ENCODE measurements at places on chromosomes 7 and 10. TPM values are rescaled to one million over a fixed set of nuclear protein-coding genes. Genes with fewer than 3 reads are reported as not detected.

Gene GLRX3
- 192 TPM for total RNA-seq

Gene LRIT2
- total RNA-seq, result not detected

DNA sequence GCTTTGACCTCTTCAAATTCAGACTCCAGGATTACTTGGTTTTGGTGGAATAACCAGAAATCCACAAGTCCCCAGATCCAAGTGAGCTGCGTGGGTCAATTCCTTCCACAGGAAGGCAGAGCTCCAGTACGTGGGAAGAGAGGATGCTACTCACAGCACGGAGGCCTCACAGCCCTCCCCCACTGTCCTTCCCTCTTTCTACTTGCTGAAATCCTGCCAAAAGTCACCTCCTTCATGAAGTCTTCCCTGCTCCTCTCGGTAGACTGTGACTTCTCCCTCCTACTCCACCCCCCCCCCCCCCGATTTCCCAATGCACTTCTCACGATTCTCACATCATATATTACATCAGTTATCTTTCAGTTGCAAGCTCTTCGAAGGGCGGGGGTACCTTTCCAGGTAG, 12.3 kb downstream of the CAMK2G start:
- DNase-seq, result no peak

DNA sequence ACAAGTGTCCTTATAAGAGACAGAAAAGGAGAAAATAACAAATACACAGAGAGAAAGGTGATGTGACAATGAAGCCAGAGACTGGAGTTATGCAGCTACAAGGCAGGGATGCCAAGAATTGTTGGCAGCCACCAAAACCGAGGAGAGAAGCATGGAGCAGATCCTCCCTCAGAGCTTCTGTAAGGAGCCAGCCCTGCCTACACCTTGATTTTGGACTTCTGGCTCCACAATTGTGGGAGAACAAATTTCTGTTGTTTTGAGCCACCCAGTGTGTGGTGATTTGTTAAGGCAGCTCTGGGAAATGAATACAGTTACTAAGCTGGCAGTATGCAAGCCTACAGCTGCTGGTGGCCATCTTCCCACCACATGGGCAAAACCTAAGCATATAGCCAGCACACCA, 163.6 kb downstream of the GRM8 start:
- no peak for DNase-seq
